ENCODE measurements at places on chromosomes 12 and 14. TPM values are rescaled to one million over a fixed set of nuclear protein-coding genes. Genes with fewer than 3 reads are reported as not detected.

The ACOT6 gene
- total RNA-seq: not detected

The PDE3A gene
- 5.2 TPM for total RNA-seq

The NXPH4 gene
- 0.80 TPM for total RNA-seq

The SSTR1 gene
- total RNA-seq: 4.3 TPM

The TTC8 gene
- total RNA-seq: 29.8 TPM

The TMEM121 gene
- 5.4 TPM for total RNA-seq

The C12orf50 gene
- total RNA-seq: 0.12 TPM

The TOMM20L gene
- not detected for total RNA-seq

The KIF5A gene
- 0.34 TPM for total RNA-seq

The TTC9 gene
- total RNA-seq: 7.5 TPM

The PLBD2 gene
- 48.9 TPM for total RNA-seq

All from lung (tissue), 17 donors.